ENCODE measurements at places on chromosomes 4 and X.

DNA sequence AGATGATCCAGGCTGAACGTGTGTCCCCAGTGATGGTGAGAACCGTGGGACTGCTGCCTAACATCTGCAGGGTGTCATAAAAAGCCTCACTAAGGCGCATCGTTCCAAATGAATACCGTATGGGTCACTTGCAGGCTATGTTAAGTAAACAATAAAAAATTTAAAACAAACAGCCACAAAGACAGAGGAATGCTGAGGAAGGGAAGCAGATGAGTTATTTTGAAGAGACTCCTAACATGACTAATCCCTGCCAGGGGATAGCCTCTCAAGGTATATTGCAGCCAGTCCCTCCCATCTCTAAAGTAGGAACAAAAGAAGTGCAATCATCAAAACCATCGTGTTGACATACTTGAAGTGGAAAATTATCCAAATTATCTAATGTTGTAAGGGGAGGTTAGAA lies 83.8 kb downstream of the UNC5C start:
- no peak for DNase-seq

GRCh38 chr4:69818060-69818639 lies 41.8 kb downstream of the SULT1E1 start:
- DNase-seq, result no peak

DNA sequence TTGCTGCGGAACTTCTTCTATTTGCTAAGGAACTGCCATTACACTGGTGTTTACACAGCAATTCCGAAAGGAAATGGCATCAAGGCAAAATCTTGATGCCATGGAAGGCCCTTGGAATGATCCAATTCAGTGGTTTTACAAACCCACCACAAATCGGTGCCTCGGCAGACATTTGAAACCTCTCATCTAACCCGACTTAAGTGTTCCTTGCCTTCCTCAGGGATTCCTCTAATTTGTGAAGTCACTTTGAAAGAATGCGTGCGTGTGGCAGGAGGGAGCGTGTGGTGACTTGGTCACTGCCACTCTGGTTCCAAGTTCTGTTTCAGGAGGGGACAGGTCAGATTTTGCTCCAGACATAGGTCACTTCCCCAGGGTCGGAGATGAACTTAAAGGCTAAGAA lies 4.8 kb downstream of the NOP14 start:
- no peak for DNase-seq

- DNase-seq, result no peak
Measured at GRCh38 chr4:147198411-147199051, 252.9 kb upstream of the TTC29 start.

Data from G401 (cell line).